Skin of body (tissue), 3 donors: ENCODE measurements at places on chromosomes 12 and 14. TPM values are rescaled to one million over a fixed set of nuclear protein-coding genes. Genes with fewer than 3 reads are reported as not detected.

Gene GAS2L3
- 33.2 TPM for total RNA-seq

Gene NFATC4
- total RNA-seq, result 33.7 TPM

Gene MYO1H
- 2.4 TPM for total RNA-seq

Gene SIVA1
- 40.1 TPM for total RNA-seq

Gene GPX2
- 0.20 TPM for total RNA-seq

Gene DDN
- 0.69 TPM for total RNA-seq

Gene KLRC4
- total RNA-seq, result 0.39 TPM

Gene SDS
- not detected for total RNA-seq
